ENCODE measurements at places on chromosomes 5 and 9.

GRCh38 chr5:107887166-107887943, 216.6 kb upstream of the EFNA5 start:
- H3K36me3 ChIP-seq, result no peaks in the 10 kb centered on the region
- H3K4me1 ChIP-seq, result no peaks in the 10 kb centered on the region
- H3K27me3 ChIP-seq, result no peaks in the 10 kb centered on the region
- no peak overlapping the region for H3K27ac ChIP-seq
- no peak overlapping the region for H3K4me3 ChIP-seq

GRCh38 chr9:38289866-38290245, 102.6 kb upstream of the ALDH1B1 start:
- no peak overlapping the region for H3K27ac ChIP-seq
- no peaks in the 10 kb centered on the region for H3K36me3 ChIP-seq
- H3K4me1 ChIP-seq, result no peaks in the 10 kb centered on the region
- H3K4me3 ChIP-seq, result no peak overlapping the region

- DNase-seq, result no peak
- no peaks in the 10 kb centered on the region for H3K27me3 ChIP-seq
- no peak overlapping the region for H3K4me3 ChIP-seq
- no peaks in the 10 kb centered on the region for H3K36me3 ChIP-seq
Observed at GRCh38 chr5:101102506-101102905, 199.4 kb upstream of the ST8SIA4 start.

DNA sequence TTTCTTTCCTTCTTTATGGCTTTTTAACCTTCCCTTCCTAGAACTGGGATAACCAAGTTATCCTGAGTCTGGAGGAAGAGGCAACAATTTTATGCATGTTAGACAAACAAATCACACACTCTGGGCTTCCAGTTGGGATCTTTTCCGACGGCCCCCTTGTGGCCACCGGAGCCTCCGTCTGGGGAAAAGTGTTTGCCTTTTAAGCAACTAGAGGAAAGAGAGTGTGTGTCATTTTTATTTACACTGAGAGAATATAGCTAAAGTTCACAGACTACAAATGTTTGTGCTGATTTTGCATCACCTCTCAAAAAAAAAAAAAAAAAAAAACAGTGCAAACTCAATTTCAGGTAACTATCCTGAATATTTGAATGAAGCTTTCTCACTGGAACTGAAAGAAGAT, 126.2 kb downstream of the SEMA6A start:
- no peak overlapping the region for H3K27ac ChIP-seq
- no peaks in the 10 kb centered on the region for H3K27me3 ChIP-seq
- H3K4me3 ChIP-seq, result no peak overlapping the region
- no peaks in the 10 kb centered on the region for H3K4me1 ChIP-seq

DNA sequence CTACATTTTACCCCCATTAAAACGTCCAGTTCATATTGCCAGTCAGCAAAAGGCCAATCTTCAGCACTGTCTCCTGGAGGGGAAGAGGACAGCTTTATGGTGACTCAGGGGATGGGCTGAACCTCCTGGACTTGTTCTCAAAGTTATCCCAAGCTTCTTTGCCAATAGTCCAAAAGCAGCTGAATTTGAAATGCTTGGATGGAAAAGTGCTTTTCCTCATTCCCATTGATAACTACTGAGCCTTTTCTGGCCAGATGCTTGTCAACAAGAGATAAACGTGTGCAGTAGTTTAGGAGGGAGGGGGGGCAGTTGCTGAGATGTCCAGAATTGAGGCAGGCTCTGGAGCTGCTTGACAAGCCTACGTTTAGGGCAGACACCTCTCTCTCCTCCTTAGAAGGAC, 43.5 kb downstream of the MTX3 start:
- H3K4me1 ChIP-seq, result no peaks in the 10 kb centered on the region
- H3K27ac ChIP-seq, result no peak overlapping the region
- H3K27me3 ChIP-seq, result no peaks in the 10 kb centered on the region
- no peak overlapping the region for H3K4me3 ChIP-seq
- no peaks in the 10 kb centered on the region for H3K36me3 ChIP-seq

GRCh38 chr9:94783102-94783682, 56.7 kb downstream of the AOPEP start:
- H3K27ac ChIP-seq, result no peak overlapping the region
- no peaks in the 10 kb centered on the region for H3K36me3 ChIP-seq
- DNase-seq, result peak; percentile 83
- H3K4me3 ChIP-seq, result no peak overlapping the region
